ENCODE measurements at places on chromosomes 1 and 21.

GRCh38 chr1:72540674-72541073 lies 258.3 kb upstream of the NEGR1 start:
- no peak for DNase-seq

GRCh38 chr1:221563476-221563921 lies 178.4 kb downstream of the DUSP10 start:
- no peak for DNase-seq

GRCh38 chr1:225462429-225462713 lies 34.5 kb upstream of the LBR start:
- DNase-seq = no peak

DNA sequence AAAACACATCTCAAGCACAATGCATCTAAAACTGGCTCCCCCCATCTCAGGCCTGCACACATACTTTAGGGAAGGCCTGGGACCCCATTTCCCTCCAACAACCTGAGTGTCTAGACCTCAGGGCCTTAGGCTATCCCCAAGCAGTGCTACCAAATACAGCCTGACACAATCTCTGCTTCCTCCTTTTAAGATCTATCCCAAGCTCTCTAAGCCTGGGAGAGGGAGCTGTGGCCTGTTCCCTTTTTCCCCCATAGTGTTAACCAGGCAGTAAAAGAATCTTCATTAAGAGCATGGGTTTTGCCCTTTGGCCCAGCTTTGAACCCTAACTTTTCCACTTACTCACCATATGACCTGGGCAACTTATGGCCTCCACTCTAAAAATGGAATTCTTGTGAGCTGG lies 10.8 kb upstream of the COL8A2 start:
- no peak for DNase-seq

DNA sequence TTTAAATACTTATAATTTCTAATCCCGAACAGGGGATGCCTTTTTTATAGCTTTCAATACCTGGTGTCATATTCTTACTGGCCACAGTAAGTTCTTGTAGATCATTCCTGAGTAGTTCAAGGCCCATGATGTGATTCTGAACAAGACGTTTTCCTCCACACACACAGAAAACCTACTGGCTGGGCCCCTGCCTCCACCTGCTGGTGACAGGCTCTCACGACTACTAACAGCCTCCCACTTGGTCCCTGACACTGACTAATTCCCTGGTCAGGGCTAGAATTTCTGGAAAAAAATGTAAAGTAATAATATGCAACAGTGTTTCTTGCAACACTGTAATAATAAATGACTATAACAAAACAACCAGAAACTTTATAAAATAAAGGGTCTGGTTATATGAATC lies 50.4 kb upstream of the RIPK4 start:
- no peak for DNase-seq

DNA sequence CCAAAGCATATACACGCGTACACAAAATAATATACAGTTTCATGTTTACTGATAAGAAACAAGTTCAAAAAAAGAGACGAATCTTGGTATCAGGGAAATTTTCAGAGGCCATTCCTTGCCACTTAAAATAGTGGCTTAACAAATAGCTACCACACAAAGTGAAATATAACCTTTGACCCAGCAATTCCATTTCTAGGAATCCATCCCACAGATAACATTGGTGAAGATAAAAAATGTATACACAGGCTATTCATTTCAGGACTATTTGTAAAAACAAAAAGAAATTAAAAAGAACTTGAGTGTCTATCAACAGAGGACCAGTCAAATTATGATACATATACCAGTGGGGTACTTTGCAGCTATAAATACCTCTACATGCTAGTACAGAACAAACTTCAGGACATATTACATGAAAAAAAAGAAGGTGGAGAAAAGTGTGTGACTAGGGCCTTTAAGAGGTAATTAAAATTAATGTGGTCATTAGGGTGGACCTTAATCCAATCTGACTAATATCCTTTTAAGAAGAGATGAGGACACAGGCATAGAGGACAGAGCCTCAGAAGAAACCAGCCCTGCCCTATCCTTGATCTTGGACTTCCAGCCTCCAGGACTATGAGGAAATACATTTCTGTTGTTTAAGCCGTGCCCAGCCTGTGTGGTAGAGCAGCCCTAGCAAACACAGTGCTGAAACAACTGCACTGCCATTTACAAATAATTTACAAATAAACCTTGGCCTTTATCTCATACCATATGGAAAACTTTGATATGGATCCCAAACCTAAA lies 7.8 kb downstream of the UBE2G2 start:
- no peak for DNase-seq

DNA sequence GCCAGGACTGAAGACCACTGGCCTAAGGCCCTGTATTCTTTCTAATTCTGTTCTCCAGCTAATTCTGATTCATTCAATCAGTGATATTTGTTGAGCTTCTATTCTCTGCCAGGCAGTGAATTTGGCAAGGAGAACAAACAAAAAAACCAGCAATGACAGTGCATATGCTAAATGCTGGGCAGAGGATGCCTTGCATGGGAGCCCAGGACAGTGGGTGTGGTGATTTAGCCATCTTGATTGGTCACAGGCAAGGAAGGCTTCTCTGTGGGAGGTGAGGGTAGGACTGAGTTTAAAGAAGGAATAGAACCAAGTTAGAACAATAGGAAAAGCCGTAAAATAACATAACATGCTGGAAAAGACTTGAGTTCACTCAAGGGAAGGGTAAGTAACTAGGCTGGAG lies 9.2 kb upstream of the CPT2 start:
- no peak for DNase-seq

DNA sequence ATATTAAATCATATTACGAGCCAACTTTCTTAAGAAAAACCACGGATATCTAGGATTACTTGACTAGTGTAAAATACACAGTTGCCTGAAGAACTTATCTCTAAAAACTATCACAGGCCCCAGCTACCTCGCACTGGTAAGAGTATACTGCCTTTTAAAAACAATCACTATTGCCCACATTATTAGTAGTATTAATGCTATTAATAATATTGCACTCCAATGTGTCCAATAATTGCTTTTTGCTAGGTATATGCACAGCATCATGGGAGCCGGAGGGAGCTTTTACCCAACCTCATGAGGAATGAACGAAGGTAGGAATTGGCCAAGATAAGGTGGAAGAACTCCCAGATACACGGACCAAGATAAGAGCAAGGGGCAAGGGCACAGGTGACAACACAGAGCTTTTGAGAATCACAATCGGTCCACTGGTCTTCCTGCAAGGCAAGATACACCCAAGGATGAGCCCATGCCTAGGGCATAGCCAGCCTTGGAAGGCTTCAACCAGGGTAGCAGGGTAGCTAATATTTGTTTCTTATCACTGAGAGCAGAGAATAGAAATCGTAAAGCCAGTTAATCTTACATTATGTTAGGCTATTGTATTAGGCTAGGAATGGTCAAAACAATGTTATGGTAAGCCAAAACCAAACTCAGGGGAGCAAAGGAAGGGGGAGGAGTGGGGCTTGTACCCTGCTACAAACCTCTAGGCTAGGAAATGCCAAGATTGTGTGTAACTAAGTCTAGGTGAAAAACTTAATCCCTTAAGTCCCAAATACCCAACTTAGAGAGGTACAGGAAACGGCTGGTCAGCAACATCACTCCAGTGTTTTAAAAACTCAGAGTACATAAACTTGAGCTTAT lies 9.4 kb downstream of the GLUL start:
- DNase-seq = no peak

GRCh38 chr1:193988885-193989284 lies 802.5 kb upstream of the B3GALT2 start:
- DNase-seq = no peak

- DNase-seq = peak; percentile 87
Measured at GRCh38 chr1:151540021-151540981, at the start of gene TUFT1. Gene TUFT1 (plus strand): TSS chr1:151540309. CDS start chr1:151540367, 58 bp downstream.

DNA sequence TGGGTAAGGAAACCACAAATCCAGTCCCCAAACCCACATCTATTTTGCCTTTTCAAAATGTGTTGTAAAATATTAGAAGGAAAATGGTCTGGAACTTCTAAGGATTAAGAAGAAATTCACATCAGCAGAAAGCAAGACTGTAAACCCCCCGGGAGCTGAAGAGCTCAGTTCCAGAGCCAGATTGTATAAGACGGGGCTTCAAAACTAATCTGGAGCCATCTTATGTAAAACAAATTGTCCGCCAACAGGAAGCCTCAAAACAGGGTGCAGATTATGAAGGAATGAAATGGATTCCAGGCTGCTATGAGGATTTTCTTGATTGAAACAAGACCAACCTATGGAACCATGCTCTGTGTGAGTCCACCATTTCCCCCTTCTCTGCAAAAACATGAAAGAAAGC lies 25.1 kb upstream of the HUNK start:
- DNase-seq = no peak

DNA sequence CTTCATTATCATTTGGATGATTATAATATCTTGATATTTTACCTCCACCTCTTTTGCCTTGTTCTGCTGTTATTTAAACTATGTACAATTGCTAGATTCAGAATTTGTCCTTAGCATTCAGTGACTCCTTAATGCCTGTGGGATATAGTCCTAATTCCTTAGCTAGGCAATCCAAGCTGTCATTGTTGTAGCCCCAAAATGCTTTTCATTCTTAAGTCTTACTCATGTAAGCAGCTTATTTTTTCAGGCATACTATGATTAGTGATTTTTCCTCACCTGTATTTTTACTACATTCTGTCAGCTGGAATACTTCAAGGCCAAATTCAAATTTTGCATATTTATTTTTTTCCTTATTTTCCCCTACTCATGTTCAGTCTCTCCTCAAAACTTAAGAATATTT lies 13.4 kb downstream of the PKN2 start:
- DNase-seq = no peak

DNA sequence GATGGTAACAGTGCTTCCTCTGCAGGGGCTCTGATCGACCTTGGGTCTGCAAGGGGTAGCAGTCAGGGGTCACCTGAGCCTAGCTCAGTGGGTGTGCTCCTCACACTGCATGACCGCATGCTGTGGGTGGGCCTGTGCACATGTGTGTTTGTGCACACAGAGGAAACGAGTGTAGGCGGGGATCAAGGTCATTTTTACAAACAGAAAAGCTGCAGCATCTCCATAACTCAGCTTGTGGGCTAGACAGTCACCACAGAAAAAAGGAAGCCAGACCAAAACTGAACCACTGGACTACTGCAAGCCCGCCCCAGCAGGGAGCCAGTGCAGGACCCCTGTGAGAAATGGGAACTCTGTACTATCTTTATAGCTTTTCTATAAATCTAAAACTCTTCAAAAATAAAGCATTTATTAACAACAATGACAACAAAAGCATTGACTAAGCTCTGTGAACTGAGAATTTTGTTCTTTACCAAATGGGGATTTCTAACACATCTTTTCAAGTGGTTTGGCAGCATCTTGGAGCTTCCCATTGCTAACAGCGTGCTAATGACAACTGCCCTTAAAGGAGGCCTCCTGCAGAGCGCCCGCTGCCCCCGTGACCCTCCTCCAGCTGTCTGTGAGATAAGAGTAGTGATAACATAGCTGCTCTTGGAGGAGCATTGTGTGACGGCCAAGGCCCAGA lies 19.9 kb upstream of the NEK2 start:
- no peak for DNase-seq

DNA sequence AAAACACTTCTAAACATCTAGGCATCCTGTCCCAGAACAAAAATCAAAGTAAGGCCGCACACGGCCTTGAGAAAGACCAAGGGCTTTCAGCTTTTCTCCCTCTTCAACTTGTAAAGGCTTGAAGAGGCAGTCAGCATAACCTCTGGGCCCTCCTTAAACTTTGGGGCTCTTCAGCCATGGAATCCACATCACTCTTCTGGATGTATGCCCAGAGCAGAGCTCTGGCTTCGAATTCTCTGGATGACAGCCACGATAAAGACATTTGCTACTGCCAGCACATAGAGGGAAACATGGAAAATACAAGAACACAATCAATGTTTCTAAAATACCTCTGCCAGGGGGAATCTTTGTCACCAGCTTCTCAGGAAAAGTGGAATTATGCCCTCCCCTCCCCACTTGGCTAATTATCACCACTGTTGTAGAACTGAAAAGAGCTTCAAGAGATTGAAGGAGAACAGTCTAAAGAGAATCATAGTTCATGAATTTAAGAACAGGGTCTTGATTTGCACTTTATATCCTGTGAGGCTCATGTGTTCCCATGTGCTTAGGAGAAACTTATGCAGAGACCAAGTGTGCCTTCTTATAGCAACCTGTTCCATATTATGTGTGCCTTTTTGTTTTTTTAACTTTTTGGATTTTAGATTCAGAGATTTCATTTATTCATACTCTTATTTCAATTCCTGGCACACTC lies 39.0 kb upstream of the DPT start:
- no peak for DNase-seq

DNA sequence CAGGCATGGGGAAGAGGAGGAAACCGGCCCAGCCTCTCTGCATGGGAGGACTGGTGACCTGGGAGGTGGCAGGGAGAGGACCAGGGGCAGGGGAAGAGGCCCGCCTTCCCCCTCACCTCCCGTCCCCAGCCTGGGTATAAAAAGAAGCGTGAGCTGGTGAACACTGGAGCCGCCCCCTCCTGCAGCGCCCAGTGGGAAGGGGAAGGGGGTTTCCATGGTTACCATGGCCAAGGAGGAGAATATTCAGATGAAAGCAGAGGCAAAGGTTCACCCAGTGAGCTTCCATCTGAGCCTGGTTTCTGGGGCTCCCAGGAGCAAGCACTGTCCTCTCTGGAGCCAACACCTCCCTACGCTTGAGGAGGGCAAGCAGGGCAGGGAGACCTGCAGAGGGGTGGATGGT lies 54.9 kb downstream of the ACOT7 start:
- no peak for DNase-seq

GRCh38 chr1:94925561-94926125 lies 1.3 kb downstream of the CNN3 start:
- DNase-seq = no peak

DNA sequence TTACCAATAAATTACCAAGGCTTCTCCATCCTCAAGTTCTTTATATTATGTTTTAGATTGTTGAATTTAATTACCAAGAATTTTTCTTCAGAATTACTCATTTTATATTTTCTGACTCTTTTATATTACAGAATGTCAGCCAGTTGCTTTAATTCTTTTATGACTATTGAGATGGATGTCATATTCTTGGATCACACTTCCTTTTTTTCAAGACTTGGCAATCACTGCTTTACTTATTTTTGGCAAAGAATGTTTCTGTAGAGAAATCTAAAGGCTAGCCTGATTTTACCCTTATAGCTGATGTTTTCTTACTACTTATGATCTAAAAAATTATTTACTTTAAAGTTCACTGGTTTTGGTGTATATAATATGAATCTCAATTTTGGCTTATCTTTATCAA lies 721.1 kb upstream of the TMPRSS15 start:
- DNase-seq = no peak

DNA sequence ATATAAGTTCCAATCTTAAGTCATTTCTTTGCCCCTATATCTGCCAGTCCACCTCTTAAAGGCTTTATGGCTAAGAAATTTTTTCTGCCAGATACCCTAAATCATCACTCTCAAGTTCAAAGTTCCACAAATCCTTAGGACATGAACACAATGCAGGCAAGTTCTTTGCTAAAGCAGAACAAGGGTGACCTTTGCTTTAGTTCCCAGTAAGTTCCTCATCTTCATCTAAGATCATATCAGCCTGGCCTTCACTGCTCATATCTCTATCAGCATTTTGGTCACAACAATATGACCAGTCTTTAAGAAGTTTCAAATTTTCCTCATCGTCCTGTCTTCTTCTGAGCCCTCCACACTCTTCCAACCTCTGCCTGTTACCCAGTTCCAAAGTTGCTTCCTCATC lies 402.2 kb upstream of the RUNX1 start:
- no peak for DNase-seq

- DNase-seq = no peak
Measured at GRCh38 chr21:41429305-41429704, 3.3 kb downstream of the MX1 start.
